ENCODE measurements at places on chromosomes 3 and 15. TPM values are rescaled to one million over a fixed set of nuclear protein-coding genes. Genes with fewer than 3 reads are reported as not detected.

DNA sequence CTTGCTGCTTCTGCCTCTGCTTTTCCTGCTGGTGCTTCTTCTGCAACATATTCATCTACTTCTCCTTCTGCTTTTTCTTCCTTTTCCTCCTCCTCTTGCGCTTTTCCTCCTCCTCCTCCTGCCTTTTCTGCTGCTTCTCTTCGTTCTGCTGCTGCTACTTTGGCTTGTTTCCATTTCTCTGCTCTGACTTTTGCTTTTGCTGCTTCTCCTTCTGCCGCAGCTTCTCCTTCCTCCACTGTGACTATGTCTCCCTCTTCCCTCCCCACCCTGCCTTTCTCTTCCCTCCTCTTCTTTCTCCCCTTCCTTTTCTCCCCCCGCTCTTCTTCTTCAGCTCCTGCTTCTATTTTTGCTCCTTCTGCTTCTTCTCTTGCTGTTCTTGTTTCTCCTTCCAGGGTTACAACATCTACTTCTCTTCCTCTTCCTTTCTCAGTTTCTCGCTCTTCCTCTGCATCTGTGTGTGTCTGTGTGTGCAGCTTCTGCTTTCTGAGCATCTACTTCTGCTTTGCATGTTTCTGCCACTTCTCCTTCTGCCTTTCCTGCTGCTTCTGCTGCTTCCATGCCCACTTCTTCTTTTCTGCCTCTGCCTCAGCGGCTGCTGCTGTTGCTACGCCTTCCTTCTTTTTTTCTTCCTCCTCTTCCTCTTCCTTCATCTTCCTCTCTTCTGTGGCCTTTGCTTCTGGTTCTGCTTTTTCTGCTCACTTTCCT, 51.4 kb downstream of the FAM43A start:
- DNase-seq = no peak
- no peaks in the 10 kb centered on the region for H3K4me1 ChIP-seq
- no peak overlapping the region for H3K4me3 ChIP-seq

DNA sequence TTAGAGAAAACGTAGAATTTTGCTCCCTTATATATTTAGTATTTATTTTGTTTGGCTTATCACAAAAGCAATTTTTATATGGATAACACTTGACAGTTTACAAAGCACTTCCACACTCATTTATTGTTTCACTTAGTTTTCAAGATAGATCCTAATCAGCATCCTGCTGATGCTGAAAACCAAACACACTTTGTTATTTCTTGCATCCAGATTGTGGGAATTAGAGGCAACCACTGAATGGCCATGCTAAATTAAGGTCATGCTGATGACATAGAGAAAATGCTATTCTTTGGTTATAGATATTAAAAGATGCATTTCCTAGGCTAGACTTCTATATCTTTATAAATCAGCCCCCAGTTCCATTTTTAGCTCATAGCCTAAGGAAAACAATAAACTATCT, 474.1 kb upstream of the KCNMB2 start:
- H3K4me1 ChIP-seq = no peaks in the 10 kb centered on the region
- H3K27ac ChIP-seq = no peak overlapping the region
- no peaks in the 10 kb centered on the region for H3K36me3 ChIP-seq
- no peak for DNase-seq
- H3K27me3 ChIP-seq = no peaks in the 10 kb centered on the region

- H3K4me3 ChIP-seq = no peak overlapping the region
- no peaks in the 10 kb centered on the region for H3K36me3 ChIP-seq
- no peak overlapping the region for H3K27ac ChIP-seq
These were observed 105.4 kb downstream of the PTPRG start for GRCh38 chr3:61666615-61667330.

DNA sequence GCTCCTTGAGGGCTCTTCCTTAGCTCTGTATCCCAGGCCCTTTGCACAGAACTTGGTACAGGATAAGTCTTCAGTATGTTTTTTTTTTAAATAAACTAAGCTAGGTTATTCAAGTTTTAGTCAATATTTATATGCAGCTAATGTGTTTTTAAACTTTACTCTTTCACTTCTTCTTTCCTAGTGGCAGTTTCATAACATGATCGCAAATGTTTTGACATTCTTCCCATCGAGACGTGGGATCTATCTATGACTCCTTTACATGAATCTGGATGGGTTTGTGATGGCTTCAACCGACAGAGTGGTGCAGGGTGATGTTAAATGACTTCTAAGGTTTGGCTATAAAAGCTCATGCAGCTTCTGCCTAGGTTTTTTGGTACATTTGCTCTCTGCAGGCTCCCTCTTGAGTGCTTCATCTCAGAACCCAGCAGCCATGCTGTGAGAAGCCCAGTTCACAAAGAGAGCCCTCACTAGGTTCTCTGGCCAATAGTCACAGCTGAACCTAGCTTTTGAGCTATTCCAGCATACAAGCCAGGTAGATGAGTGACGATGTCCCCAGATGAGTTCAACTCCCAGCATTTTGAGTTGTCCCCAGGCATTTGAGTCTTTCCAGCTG, 13.5 kb upstream of the MECOM start:
- no peaks in the 10 kb centered on the region for H3K36me3 ChIP-seq
- no peak overlapping the region for H3K27ac ChIP-seq
- no peak for DNase-seq

DNA sequence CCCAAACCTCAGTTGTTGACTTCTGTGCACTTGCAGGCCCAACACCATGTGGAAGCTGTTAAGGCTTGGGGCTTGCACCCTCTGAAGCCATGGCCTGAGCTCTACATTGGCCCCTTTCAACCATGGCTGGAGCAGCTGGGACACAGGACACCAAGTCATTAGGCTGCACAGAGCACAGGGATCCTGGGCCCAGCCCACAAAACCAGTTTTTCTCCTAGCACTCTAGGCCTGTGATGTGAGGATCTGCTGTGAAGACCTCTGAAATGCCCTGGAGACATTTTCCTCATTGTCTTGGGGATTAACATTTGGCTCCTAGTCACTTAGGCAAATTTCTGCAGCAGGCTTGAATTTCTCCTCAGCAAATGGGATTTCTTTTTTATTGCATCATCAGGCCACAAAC, 1255.7 kb downstream of the ZPLD1 start:
- no peaks in the 10 kb centered on the region for H3K27me3 ChIP-seq
- H3K4me3 ChIP-seq = no peak overlapping the region
- H3K36me3 ChIP-seq = no peaks in the 10 kb centered on the region
- no peaks in the 10 kb centered on the region for H3K4me1 ChIP-seq
- DNase-seq = no peak

DNA sequence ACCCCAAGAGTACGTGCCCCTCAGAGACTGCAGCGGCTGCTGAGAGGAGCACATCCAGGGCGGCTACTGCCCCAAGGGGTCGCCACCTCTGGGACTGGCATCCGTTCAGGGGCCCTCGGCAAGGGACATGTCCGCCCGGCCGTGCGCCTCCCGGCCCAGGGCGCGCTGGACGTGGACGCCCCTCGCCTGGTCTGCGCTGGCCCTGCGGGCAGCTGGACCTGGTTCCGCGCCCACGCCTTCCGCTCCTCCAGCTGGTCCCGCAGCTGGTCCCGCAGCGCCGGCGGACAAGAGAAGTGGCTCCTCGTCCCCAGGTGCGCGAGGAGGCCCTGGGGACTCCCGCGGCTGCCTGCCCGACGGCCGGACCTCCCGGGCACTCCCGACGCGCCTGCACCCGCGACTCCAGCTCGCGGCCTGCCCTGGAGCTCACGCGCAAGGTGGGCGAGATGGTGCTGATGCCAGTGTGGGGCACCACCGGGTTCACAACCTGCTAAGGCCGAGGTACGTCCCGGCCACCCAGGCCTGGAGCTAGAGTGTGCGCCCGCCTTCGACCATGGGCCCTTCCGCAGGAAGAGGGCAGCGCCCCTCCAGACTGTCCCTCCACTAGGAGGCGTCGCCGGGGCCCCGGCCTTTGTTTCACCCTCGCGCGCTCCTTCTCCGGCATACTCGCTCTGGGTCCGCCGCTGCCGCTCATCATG, 14.4 kb upstream of the GP9 start:
- no peaks in the 10 kb centered on the region for H3K36me3 ChIP-seq
- no peak for DNase-seq
- peaks cover 4% of the 10 kb centered on the region for H3K4me1 ChIP-seq
- peak overlapping the region; percentile 1 for H3K4me3 ChIP-seq
- no peak overlapping the region for H3K27ac ChIP-seq

- H3K4me3 ChIP-seq = no peak overlapping the region
- no peak for DNase-seq
- H3K27ac ChIP-seq = no peak overlapping the region
- H3K27me3 ChIP-seq = no peaks in the 10 kb centered on the region
These were observed 35.0 kb downstream of the BBX start for GRCh38 chr3:107557743-107558142.

GRCh38 chr3:186807231-186807630, 949 bp upstream of the RFC4 start:
- no peak overlapping the region for H3K4me3 ChIP-seq
- no peak overlapping the region for H3K27ac ChIP-seq
- DNase-seq = no peak
- H3K27me3 ChIP-seq = no peaks in the 10 kb centered on the region
- no peaks in the 10 kb centered on the region for H3K4me1 ChIP-seq
- H3K36me3 ChIP-seq = no peaks in the 10 kb centered on the region

DNA sequence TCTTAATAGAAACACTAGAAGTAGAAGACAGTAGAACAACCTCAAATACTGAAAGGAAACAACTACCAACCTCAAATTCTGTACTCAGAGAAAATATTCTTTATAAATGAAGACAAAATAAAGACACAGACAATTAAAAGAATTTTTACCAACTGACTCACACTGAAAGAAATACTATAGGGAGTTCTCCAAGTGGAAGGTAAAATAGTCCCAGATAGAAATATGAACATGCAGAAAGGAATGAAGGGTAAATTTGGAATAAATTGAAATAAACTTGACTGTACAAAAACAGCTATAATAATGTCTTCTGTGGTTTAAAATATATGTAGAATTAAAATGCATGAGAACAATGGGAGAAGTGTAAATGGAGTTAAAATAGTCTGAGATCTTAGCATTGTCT, 36.7 kb upstream of the CCDC174 start:
- no peaks in the 10 kb centered on the region for H3K36me3 ChIP-seq
- no peak for DNase-seq
- H3K27me3 ChIP-seq = no peaks in the 10 kb centered on the region
- no peak overlapping the region for H3K27ac ChIP-seq
- H3K4me1 ChIP-seq = no peaks in the 10 kb centered on the region

- no peaks in the 10 kb centered on the region for H3K36me3 ChIP-seq
- H3K27ac ChIP-seq = no peak overlapping the region
- H3K4me3 ChIP-seq = no peak overlapping the region
These were observed 209.3 kb downstream of the TLE3 start for GRCh38 chr15:69888406-69888805.

Gene ZDHHC19
- not detected for total RNA-seq

Gene RARRES1
- total RNA-seq = 60.4 TPM

Gene VGLL3
- total RNA-seq = 37.5 TPM

Gene ECE2
- total RNA-seq = not detected

All from uterus (tissue), 4 donors.